ENCODE measurements at places on chromosomes 5 and 9.

DNA sequence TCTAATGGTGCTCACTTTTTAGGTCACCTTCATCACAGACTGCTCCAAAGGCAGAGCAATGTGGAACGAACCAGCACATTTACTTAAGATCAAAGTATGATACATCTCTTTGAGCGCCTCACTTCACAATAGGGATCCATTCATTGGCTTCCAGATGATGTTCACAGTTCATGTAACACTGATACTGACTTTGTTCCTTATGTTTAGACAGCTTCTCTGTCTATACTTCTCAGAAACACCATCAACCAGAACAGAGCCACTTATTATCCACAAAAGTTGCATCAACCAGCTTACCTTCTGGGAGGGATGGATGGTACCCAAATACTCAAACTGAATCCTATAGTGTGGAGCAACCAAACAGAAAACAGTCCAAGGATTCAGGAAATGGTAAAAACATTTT, 4.6 kb downstream of the PTAR1 start:
- no peak for DNase-seq

- DNase-seq: no peak
These were observed 8.5 kb downstream of the DMXL1 start for GRCh38 chr5:119079318-119079921.

GRCh38 chr5:167057665-167058064, 1233.8 kb upstream of the WWC1 start:
- DNase-seq: no peak

GRCh38 chr5:54905942-54906537, 79.4 kb downstream of the ESM1 start:
- DNase-seq: peak; percentile 55

DNA sequence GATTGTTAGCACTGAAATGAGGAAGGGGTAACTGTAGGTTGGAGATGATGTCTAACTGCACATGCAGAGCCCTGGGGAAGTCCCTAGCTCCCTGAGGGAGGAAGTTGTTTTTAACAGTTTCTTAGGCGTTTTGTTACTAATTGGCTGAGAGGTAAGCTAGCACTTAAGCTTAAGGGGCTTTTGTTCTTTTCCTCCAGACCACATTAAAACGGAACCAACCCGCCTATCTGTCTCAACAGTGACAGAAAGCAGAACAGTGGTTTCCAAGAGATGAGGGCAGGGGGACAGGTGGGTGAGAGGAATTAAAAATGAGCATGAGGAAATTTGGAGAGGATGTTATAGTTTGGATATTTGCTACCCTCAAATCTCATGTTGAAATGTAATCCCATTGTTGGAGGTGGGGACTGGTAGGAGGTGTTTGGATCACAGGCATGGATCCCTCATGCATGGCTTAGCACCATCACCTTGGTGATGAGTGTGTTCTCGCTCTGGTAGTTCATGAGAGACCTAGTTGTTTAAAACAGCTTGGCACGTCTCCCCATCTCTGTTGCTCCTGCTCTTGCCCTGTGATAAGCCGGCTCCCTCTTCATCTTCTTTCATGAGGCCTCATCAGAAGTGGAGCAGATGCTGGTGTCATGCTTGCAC, 38.9 kb downstream of the LYRM7 start:
- no peak for DNase-seq

- no peak for DNase-seq
These were observed 18.4 kb downstream of the TLN1 start for GRCh38 chr9:35713578-35713977.

- peak; percentile 72 for DNase-seq
These were observed 47.1 kb upstream of the RAI14 start for GRCh38 chr5:34608859-34609648.

GRCh38 chr5:66538531-66538930, 57.7 kb upstream of the MAST4 start:
- no peak for DNase-seq

DNA sequence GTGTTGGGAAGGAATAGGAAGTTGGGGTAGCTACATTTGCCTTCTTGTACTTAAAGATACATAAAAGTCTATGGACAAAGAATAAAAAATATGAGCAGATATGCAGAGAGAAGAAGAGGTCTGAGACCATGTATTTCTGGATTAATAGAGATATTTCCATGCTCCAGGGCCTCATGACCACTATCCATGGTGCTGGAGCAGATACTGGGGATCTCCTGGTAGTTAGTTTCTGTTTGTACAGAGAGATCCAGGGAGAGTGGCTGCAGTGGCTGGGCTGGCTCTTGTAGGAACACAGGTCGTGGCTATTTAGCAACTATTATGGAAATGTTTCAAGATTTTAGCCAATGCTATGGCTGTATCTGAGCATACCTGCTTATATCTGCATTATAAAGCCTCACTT, 184.2 kb upstream of the TMEM161B start:
- peak; percentile 15 for DNase-seq

DNA sequence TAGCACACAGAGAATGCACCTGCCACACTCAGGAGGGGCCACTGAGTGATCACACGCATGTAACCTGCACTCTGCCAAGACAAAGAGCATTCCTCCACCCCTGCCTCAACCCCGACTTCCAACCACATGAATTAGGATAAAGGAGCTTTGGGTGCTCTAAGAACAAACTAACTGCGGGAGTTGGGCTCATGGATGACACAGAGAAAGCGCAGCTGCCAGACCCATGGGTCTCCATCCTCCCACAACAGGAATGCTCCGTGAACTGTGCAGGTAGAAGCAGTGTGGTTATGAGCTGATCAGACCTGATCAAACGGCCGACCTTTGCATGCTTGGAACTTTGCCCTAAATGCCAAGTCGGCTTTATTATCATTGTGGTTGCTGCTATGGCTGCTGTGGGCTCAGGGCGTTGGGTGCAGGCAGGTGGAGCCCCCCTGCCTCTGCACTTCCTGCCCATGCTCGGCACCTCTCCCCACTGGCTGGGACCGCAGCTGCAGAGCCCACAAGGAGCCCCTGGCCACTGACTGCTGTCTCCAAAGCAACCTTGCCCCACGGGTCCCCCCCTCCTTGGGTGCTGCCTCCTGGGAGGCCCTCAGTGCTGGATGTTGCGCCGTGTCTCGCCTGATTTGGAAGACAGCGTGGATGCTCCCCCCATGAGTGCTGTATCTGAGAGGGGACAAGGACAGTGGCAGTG, 2.6 kb upstream of the SLC6A3 start:
- no peak for DNase-seq

- peak; percentile 36 for DNase-seq
These were observed 143.9 kb downstream of the SLIT3 start for GRCh38 chr5:169157064-169157463.

- no peak for DNase-seq
These were observed 28.3 kb downstream of the SMIM23 start for GRCh38 chr5:171813813-171814490.

- DNase-seq: no peak
These were observed 230.8 kb downstream of the CYLC2 start for GRCh38 chr9:103225702-103226646.

DNA sequence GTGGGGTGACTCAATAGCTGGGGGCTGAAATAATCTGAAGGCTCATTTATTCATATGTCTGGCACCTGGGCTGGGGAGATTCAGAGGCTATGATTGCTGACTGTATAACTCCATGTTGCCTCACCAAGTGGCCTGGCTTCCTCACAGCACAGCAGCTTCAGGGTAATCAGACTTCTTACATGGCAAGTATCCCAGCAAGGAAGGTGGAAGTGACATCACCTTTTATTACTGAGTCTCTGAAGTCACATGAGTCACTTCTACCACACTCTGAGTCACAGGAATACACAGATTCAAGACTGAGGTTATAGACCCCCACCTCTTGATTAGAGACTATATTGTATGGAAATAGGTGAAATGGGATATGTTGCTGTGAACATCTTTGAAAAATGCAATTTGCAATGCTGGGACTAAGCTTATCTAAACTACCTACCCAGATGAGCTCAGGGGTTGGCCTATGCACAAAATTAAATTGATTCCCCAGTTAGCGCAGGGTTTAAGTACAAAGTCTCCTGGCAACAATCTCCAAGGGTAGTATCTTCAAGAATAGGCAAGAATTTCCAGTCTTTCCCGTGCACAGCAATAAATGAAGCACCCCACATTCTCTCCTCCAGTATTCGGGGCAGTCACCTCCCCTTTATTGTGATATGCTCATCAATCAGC, 553.1 kb downstream of the LRRC70 start:
- peak; percentile 48 for DNase-seq

GRCh38 chr9:81686614-81687520, 2.5 kb downstream of the TLE1 start:
- peak; percentile 64 for DNase-seq

DNA sequence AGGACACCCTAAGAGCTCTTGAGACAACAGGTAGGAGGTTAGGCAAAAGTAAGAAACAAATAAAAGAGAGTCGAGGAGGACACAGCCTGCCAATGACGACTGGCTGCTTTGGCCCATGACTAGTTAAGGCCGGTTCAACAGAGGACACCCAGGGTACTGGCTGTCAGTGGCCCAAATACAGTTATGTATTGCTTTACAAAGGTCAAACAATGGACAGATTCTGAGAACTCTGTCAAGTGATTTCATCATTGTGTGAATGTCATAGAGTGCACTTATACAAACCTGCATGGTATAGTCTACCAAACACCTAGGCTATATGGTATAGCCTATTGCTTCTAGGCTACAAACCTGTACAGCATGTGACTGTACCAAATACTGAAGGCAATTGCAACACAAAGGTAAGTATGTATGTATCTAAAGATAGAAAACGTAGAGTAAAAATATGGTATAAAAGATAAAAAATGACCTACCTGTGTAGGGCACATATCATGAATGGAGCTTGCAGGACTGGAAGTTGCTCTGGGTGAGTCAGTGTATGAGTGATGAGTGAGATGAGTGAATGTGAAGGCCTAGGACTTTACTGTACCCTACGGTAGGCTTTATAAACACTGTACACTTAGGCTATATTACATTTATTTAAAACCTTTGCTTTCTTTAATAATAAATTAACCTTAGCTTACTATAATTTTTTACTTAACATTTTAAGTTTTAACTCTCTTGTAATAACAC, 6.5 kb upstream of the FAM81B start:
- no peak for DNase-seq

- no peak for DNase-seq
These were observed 26.9 kb downstream of the EGFLAM start for GRCh38 chr5:38285226-38285625.

- DNase-seq: no peak
These were observed 65.8 kb downstream of the SHB start for GRCh38 chr9:38003230-38003629.

GRCh38 chr9:72924154-72924790, 28.6 kb downstream of the ALDH1A1 start:
- DNase-seq: no peak

DNA sequence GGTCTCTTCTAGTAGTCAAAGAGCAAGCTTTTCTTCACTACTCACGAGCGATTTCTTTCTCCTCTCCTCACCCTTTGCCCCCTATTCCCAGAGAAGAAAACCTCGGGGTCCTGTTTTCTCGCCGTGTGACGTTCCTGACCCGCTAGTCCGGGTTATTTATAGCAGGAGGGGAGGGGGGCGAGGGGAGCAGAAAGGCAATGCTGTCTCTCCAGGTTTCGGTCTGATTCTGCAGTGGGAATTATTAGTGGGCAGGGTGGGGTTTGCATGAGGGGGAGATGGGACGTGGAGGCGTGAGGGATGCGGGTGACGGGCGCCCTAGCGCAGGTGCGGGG, 847 bp upstream of the GABRB2 start:
- no peak for DNase-seq

GRCh38 chr5:113296676-113297075, 138.1 kb downstream of the TSSK1B start:
- DNase-seq: no peak

- DNase-seq: no peak
These were observed 16.3 kb upstream of the NPM1 start for GRCh38 chr5:171371326-171371725.

- no peak for DNase-seq
These were observed 64.2 kb upstream of the HTR1A start for GRCh38 chr5:64026493-64026892.

GRCh38 chr9:113219969-113220368, 1.1 kb downstream of the FKBP15 start:
- DNase-seq: no peak

GRCh38 chr5:137461391-137462264, 37.5 kb downstream of the SPOCK1 start:
- DNase-seq: no peak

DNA sequence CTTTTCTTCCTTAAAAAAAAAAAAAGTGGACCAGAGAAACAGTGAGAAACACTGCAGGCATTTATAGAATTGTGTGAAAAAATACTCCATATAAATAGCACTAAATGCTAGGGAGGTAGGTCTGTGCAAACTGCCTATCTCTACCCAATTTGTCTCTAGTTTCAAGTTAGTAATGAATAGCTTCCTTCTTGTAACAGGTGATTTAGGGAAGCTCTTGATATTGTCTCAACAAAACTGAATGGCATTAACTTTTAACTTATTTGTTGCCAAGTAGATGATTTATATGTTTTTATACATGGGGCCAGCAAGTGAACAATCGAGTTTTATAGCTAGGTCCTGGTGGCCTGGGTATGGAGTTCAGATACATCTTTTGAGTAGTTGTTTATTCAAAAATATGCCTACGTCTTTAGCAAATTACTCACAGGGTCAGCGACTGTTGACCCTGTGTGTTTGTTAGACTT, 283.6 kb downstream of the NR3C1 start:
- DNase-seq: no peak

DNA sequence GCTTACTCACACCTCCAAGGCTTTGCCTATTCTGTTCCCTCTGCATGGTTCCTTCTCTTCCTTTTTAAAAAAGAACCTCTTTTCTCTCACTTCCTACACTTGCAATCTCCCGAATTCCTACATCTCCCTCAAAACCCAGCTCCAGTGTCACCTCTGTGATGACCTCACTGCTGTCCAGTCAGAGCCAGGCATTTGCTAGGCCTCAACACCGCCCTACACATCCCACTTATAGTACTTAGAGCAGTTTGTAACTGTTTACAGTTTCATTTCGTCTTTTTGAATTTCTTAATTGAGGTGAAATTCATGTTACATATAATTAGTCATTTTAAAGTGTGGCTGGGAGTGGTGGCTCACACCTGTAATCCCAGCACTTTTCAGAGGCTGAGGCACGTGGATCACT, 30.8 kb downstream of the CD14 start:
- DNase-seq: no peak

- DNase-seq: no peak
These were observed 224.1 kb upstream of the RIOK2 start for GRCh38 chr5:97406946-97407676.

- DNase-seq: no peak
These were observed 2.2 kb downstream of the ZNF366 start for GRCh38 chr5:72505016-72505415.

GRCh38 chr5:151038412-151038745, 18.0 kb downstream of the GPX3 start:
- no peak for DNase-seq
